ENCODE measurements at places on chromosomes 7 and 10.
A peak's percentile ranks its signal among the peaks of the same experiment; 100 is the strongest.

- peak; percentile 35 for DNase-seq
These were observed 263.0 kb downstream of the GRID1 start for GRCh38 chr10:86103391-86104101.

- DNase-seq: no peak
These were observed 20.0 kb upstream of the GPR146 start for GRCh38 chr7:1024331-1024841.

DNA sequence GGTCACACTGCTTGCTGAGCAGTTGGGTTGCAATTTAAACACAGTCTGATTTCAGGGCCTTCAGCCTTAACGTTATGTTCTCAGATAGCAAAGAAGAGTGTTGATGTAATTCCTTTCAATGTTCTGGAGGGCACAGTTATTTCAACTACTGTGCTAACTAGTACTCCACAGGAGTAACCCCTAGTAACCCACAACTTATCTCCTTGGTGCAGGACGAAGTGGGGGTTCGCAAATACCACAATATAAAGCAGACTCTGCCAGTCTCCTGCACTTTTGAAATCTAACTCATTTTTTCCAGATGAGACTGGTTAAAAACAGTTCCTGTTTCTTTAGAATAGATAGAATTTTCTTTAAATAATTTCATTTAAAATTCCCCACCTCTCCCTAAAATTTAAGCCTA is 47.1 kb upstream of the NCAPG2 start:
- DNase-seq: no peak

- peak; percentile 95 for DNase-seq
These were observed at the start of gene PRDX3 for GRCh38 chr10:119178372-119179119. PRDX3 (minus strand) TSS chr10:119178812; CDS start chr10:119178790, 22 bp downstream.

DNA sequence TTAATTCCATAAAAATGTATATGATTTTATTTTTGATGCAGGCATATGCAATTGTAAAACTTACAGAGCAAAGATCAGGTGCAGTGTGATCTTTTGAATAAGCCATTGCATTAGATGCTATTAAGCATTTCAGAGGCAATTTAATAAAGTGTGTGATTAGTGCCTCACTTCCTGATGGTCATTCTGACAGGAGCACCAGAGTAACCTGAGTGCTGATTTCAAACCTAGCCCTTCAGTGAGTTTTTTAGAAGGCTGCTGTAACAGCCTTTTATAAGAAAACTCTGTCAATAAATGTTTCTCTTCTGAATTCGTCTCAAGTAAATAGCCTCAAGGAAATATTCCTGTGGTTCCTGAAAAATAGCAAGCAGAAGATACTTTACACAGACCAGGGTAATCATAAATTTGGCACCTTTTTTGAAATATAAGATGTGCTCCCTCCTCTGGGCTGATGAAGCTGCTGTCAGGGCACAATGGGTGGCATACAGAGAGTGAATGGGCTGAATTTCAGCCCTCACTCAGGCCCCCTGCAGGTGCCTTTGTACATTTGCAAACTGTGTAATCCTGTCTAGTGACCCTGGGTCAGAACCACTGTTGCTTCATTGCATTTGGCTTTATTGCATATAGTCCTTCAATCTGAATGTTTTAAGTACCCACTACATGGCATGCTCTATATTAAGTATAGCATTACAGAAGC is 193.7 kb upstream of the CSTF2T start:
- no peak for DNase-seq

- no peak for DNase-seq
These were observed 261.2 kb upstream of the SEMA3A start for GRCh38 chr7:84455788-84456187.

DNA sequence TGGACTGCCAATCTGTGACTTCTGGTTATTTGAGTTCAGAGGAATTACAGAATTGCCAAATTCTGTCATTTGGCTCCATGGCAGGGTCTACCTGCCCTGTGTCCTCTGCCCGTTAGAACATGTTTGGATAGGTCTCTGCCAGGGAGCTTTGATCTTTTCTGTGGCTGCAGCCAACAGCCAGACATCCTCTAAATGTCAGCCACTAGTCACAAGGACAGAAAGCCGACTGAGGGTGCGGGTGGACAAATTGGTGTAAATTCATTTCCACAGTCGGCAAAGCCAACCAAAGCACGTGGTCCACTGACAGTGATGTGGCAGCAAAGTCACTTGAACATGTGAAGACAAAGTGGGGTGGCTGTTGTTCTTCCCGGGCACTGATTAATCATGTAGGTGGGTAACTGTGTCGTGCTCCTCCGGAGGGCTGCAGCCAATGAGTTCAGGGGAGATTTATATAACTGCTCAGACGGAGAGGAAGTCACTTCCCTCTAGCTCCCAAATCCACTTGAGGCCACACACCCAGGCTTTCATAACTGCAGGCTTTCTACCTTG is 26.7 kb upstream of the CAMK1D start:
- DNase-seq: no peak

DNA sequence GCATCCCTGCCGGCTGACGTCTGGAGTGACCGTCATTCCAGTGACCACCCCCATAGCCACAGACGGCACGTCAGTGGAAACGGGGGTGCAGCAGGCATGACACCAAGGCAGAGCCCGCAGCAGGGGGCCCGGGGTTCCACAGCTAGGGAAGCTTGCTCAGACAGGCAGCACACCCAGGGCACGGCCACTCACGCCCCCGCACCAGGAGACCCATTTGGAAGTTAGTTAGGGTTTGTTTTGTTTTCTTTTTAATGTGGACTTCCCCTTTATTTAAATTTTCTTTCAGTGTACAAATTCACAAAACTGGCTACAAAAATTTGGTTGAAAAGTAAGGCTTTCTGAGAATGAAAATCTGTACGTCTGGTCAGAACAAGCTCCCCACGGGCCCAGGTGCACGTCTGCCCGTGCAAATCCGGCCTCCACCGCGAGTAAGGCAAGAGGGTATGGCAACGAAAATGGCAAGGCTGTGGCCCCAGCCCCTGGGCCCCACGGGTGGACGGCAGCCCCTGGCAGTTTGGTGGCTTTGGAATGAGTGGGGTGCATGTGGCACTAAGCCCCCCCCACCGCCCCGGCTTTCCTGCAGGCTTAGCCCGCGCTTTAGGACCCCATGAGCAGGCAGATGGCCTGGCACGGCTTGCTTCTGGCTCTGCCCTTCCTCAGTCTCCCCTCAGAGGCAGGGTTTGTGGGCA is 124.2 kb downstream of the FAM53B start:
- DNase-seq: no peak

Measured in femur (tissue), 1 donor.